Activated CD4-positive, alpha-beta T cell treated with anti-CD3 and anti-CD28 coated beads for 48 hours (primary cell): ENCODE measurements at places on chromosomes 7 and 10.
A peak's percentile ranks its signal among the peaks of the same experiment; 100 is the strongest.

DNA sequence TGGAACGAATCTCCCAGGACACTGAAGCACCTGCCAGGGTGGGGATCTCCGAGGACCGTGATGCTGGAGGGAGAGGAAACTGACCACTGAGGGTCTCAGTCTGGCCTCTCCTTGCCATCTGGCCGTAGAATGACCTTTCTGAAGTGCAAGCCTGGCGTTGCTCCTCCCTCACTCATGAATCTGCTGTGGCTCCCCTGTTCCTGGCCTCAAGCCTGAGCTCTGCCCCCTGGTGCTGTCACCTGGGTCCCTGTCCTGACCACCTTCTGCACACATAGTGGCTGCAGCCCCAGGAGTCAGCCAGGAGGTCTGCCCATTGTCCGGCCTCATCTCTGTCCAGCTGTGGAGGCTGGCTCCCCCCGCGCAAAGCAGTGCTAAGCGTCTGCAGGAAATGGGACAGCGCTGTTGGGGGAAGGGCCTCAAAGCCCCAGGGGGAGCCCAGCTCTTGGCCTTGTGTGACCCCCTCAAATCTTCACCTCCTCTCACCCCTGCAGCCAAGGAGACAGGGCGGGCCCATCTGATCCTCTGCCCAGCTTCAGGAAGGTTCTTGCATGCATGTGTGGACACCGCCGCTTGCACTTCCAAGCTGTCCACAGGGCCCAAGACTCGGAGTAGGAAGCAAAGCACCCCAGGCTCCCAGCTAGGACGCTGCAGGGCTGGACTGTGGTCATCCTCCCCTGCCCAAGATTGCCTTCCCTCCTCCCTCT is 65.7 kb downstream of the MYL10 start:
- no peak for DNase-seq

DNA sequence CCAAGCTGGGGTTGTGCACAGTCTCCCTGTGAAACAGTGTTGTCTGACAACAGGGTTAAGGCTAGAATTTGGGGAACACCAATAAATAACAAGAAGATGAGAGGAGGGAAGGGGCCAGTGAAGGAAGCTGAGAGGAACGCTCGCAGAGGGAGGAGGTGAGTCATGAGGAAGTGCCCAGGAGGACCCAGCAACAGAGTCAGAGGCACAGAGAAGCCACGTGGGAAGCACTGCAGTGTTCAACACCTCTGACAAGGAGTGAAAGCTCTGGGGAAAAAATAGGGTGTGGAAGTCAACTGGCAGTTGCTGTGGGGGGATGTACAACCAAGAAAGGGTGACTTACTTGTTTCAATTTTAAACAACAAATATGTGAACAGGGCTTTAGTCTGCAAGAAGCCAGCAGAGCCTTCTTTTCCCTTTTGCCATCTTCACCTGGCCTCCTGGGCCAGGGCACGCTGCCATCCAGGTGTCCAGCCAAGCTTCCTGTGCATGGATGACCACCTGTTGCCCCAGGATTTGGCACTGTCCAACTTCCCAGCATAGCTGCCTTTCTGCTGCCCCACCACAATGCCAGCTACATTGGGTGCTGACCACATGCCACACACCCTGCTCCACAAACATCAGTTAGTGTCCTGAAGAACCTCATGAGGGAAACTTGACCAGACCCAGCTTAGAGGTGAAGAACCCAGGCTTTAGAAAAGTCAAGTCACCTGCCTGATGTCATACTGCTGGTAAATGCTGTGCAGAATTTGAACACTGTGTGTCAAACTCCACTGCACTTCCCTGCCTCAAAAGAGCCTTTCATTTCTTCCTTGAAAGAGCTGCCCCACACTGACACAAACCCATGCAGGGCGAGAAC is 69.6 kb downstream of the ATXN7L1 start:
- DNase-seq: peak; percentile 81

DNA sequence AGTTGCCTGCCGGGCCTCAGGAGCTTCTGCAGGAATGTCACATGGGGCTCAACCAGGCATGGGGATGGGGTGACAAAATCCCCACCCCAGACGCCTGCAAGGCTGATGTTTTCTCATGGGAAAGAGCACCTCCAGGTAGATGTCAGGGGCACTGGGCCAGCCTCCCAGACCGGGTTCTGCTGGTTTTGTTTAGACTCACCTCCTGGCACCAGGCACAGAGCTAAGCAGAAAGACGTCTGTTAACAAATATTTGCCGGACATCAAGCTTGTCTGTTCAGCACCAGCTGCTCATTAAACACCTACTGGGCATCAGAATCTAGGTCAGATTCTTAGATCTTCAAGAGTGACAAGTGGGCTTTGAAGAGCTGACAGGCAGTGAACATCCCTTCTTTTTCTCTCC is 34.9 kb upstream of the TCERG1L start:
- no peak for DNase-seq

DNA sequence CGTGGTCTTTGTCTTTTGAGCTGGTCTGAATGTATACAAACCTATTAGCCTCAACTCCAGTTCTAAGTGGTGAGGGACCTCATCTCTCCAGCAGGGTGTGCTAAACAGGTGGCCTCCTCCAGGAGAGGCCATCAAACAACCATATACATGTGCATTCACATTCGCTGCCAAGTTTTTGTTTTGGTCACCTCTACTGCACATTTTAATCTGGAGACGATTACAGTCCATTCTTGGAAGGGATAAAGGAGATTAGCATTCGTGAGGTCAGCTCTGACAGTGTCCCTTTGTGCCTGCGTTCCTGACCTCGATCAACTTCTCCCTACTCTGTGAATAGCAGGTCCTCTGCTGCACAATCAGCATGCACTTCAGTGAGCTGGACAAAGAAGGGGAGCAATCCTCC is 60.8 kb downstream of the RHOBTB1 start:
- no peak for DNase-seq

- no peak for DNase-seq
Observed at GRCh38 chr7:46723003-46723402, 801.9 kb upstream of the IGFBP3 start.

DNA sequence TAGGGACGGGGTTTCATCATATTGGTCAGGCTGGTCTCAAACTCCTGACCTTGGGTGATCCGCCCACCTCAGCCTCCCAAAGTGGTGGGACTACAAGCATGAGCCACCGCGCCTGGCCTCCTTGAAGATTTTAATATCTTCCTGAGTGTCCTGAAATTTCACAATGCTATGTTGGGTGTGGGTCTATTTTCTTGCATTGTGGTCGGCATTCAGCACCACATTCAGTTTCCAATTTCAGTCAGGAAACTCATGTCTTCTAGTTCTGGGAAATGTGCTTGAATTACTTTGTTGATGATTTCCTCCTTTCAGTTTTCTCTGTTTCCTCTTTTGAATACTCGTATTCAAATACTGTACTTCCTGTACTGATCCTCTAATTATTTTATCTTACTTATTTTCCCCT is 49.3 kb upstream of the IL6 start:
- DNase-seq: no peak

DNA sequence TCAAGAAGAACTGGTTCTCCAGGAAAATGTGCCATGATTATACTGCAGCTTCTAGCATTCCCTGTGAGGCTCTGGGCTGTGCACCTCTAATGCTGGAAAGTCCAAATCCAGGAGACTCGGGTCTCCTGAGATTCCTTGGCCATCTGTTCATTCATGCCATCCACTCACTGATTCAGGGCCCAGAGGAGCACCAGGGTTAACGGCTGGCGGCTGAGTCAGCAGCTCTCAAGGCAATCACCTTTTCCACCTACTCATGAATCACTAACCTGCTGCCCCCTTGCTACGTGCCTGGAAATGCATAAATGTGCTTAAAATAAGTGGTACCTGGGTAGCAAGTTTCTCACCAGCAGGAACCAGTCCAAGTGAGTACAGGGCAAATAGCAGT is 132.7 kb downstream of the KCNMA1 start:
- DNase-seq: peak; percentile 11

- DNase-seq: no peak
Observed at GRCh38 chr7:51269911-51270310, 46.7 kb downstream of the COBL start.

GRCh38 chr7:125668321-125668993 is 738.8 kb upstream of the POT1 start:
- no peak for DNase-seq

- DNase-seq: no peak
Observed at GRCh38 chr7:138867744-138868143, 69.7 kb upstream of the ATP6V0A4 start.

- no peak for DNase-seq
Observed at GRCh38 chr7:140914083-140914482, 10.6 kb downstream of the BRAF start.

DNA sequence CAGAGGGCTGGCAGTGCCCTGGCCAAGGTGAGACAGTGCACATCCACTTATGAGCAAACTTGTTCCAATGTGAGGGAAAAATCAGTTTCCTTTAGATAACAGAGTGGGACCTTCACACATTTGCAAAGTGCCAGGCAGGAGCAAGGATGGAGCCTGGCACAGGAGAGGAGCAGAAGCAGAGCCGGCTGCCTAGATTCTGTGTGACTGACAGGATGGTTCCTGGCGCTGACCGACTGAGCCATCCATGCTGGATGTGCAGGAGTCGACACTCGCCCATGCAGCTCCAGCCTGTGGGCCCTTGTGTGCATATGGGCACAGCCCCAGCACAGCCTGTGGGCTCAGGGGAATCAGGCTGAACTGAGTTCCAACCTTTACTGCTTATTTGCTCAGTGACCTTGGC is 346.5 kb downstream of the GRID1 start:
- DNase-seq: no peak

DNA sequence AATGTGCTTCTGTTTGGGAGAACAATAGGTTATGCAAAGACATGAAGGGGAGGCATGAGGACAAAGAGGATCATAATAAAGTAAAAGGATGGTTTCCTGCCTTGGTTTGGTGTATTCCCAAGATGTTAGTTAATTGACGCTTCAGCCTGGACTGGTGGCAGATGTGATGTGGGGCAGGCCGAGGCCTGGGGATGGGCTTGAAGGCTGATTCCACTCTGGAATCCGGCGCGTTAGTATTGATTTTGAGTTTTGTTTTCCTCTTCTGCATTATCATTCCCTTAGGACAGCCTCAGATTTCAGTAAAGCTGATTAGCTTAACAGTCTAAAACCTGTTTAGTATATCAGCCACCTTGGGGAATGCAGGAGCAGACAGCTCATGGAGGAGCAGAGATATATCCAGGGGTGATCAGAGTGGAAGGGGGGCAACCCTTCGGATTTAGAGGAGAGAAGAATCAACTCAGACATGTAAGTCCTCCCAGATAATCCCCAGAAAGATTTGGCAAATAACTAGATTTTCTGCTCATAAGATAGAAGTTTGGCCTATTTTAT is 159.8 kb upstream of the MTPN start:
- DNase-seq: no peak

GRCh38 chr7:149883452-149883861 is 9.7 kb downstream of the ATP6V0E2 start:
- peak; percentile 76 for DNase-seq

DNA sequence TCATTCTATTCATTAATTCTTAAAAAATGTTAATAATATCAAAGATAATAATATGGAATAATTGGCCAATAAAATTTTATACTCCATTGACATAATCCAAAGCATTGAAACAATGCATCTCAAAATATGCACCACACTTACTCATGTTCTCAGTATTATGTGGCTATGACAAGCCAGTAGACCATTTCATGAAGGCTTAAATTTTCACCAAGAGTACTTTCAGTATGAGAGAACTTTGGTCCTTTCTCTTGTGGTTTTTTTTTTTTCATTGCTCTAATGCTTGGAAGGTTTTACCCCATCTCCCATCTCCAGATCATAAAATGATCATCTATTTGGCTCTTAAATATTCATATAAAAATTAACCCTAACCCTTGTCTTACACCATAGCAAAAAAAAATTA is 45.5 kb upstream of the TMEM140 start:
- DNase-seq: no peak

- DNase-seq: no peak
Observed at GRCh38 chr7:149020483-149020882, 7.8 kb downstream of the PDIA4 start.

DNA sequence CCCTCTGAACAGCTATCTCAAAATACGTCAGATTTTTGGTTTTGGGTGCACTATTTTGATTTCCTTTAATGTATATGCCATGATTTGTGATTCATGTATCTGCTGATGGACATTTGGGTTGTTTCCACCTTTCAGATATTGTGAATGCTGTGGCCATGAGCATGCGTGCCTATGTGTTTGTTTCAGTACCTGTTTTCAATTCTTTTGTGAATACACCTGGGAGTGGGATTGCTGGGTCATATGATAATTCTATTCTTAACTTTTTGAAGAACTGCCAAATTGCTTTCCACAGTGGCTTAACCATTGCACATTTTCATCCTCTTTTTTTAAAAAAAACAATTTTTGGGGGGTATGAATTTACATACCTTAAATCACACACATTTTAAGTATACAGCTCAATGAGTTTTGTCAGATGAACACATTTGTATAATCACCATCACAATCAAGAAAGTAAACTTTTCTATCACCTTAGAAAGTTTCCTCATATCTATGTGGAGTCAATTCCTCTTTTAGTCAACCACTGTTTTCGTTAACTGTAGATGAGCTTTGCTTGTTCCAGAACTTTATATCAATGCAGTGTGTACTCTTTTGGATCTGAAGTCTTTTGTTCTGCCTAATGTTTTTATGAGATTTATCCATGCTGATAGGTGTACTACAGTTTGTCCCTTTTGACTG is 36.9 kb downstream of the CYP26A1 start:
- DNase-seq: no peak

- no peak for DNase-seq
Observed at GRCh38 chr7:129719980-129720732, 108.6 kb downstream of the NRF1 start.

DNA sequence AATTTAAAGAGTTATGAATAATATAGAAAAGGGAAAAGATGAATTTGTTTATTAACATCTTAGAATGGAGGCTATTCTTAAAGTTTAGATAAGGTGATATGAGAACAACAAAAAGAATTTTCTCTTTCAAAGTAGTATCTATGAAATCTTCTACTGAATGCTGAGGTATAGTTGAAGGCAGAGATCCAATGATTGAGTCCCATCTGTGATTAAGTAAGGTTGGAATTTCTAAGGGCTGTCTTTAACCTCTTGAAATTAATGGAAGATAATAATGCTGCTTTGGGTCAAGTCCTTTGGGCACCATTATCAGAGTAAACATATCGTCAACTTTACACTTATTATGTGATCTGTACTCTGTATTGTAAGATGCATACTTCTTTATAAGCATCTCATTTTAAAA is 307.9 kb downstream of the PRKG1 start:
- no peak for DNase-seq

DNA sequence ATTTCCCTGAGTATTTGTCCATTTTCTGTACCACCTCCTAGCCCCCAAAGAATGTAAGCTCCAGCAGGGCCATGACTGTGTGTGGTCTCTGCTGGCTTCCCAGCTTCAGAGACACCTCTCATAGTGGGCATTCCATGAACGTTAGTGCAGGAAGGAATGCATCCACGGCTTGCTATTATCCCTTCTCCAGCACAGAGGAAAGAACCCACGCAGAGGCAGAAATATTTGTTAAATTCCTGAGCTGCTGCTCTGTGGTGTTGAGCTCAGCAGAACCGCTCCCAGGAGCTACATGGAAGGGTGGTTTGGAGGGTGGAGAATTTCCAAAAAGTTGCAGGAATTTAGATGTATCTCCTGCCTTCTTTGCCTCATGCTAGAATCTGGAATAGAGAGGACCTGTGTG is 275.2 kb downstream of the POU6F2 start:
- no peak for DNase-seq
